ENCODE measurements at places on chromosomes 13 and 19. TPM values are rescaled to one million over a fixed set of nuclear protein-coding genes. Genes with fewer than 3 reads are reported as not detected.

CYP4F11 gene
- total RNA-seq = not detected

IZUMO2 gene
- not detected for total RNA-seq

- H3K27ac ChIP-seq = no peak overlapping the region
- H3K27me3 ChIP-seq = no peaks in the 10 kb centered on the region
- DNase-seq = no peak
- no peaks in the 10 kb centered on the region for H3K36me3 ChIP-seq
- H3K4me1 ChIP-seq = peaks cover 22% of the 10 kb centered on the region
- H3K4me3 ChIP-seq = no peak overlapping the region
Observed at GRCh38 chr13:44574466-44574855, 1.7 kb downstream of the TSC22D1 start.

- no peak for DNase-seq
- no peaks in the 10 kb centered on the region for H3K36me3 ChIP-seq
- no peak overlapping the region for H3K4me3 ChIP-seq
- H3K27me3 ChIP-seq = peaks cover 9% of the 10 kb centered on the region
Observed at GRCh38 chr19:41030651-41031050, 39.6 kb downstream of the CYP2B6 start.

DNA sequence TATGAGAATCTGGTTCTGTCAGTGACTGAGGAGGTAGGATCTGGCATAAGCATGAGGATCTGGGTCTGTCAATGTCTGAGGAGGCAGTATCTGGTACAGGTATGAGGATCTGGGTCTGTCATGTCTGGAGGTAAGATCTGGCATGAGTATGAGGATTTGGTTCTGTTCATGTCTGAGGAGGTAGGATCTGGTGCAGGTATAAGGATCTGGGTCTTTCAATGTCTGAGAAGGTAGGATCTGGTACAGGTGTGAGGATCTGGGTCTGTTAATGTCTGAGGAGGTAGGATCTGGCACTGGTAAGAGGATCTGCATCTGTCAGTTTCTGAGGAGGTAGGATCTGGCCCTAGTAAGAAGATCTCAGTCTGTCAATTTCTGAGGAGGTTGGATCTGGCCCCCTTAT is 12.4 kb upstream of the PDCD2L start:
- peaks cover 21% of the 10 kb centered on the region for H3K36me3 ChIP-seq
- H3K4me1 ChIP-seq = no peaks in the 10 kb centered on the region
- DNase-seq = no peak
- H3K4me3 ChIP-seq = no peak overlapping the region
- H3K27me3 ChIP-seq = no peaks in the 10 kb centered on the region

Data from transverse colon (tissue), 4 donors.